ENCODE measurements at places on chromosomes 16 and 17. TPM values are rescaled to one million over a fixed set of nuclear protein-coding genes. Genes with fewer than 3 reads are reported as not detected.
A peak's percentile ranks its signal among the peaks of the same experiment; 100 is the strongest.

DNA sequence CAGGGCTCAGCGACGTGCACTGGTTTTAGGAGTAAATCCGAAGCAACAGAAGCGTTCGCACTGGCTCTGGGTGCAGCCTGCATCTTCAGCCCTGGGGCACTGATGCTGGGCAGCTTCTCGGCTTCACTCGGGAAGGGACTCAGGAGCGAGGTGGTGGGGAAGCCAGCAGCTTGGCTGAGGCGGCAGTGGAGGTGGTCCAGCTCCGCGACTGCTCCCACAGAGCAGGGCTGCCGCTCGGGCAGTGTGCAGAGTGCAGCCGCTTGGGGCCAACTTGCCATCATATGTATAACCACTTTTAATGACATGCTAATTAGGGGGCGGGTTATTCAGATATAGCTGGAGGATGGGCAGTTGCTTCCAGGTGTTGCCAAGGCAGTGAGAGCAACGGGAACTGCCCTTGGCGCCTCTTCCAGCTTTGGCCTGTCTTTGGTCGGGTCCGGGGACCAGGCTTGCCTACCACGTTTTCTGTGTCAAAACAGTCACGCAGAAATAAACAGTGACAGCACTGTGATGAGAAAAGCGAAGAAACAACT lies 26.7 kb downstream of the METRNL start:
- no peak for DNase-seq

GRCh38 chr17:49471769-49472168 lies 23.3 kb upstream of the NGFR start:
- DNase-seq: no peak

DNA sequence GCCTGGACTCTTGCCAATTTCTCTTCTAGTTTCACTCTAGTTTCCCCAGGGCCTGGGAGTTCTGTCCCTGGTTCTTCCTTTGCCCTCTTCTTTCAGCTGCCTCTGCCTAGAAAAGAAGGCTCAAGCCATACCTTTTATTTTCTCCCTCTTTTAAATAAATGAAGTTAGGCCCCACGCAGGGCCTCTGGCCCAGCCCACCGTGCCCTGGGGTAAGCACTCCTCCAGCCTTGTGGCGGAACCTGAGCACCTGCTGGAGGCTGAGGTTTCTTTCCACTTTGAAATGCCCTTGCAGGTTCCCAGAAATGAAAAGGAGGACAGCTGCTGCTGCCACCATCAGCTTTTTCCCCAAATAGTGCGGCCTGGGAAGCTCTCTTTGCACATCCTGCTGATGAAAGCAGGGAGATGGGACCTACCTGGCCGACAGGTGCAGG lies 139.4 kb downstream of the CCDC182 start:
- no peak for DNase-seq

- DNase-seq: peak; percentile 45
These were observed 491 bp downstream of the TRAP1 start for GRCh38 chr16:3716831-3717234.

DNA sequence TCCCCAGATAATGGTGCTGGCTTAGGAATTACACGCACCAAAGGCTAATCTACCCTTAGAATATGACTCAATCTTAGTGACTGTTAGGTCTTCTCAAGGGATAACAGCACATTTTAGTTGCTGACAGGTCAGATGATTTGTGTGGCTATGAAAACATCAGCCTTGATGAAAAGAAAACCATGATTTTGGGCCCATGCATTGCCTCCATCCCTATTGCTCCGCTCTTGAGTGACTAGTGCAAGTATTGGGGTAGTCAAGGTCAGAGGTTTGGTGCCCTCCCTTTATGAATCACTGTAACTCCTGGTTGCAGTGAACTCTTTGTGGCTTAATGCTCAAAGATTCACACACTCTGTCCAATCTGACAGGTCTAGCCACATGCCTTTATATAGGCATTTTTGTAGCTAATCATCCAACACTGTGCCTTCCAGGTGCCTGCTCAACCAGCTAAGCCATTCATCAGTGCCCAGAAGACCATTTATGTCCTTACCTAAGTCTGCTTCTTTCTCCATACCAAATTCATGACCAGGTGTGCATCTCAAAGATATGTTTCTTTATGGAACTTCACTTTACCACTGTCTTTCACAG lies 251.6 kb downstream of the KCNJ2 start:
- no peak for DNase-seq

FA2H gene
- not detected for total RNA-seq

SMIM5 gene
- total RNA-seq: 0.06 TPM

GUCY2D gene
- total RNA-seq: 0.19 TPM
